ENCODE measurements at places on chromosomes 1 and 21.

- DNase-seq: no peak
Measured at GRCh38 chr21:21806711-21807597, 808.7 kb downstream of the NCAM2 start.

DNA sequence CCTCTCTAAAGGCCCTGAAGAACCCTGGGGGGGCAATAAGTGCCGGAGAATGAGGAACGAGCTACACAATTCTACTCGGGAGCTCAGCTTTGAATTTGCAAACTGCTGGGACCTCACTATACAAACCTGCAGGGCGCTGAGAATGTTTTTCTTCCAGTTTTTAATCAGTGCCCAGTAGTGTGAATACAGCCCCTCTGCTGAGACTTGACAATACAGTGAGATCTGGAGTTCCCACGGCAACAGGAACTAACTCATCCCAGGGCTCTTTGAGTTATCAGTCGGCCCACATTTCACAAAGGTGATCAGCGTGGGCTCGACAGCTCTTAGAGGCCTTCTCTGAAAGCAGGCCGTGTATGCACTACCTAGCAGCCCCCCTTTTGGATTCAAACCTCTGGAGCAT, 41.7 kb downstream of the TMEM53 start:
- no peak for DNase-seq

- no peak for DNase-seq
Measured at GRCh38 chr1:115073298-115074087, 15.8 kb downstream of the TSPAN2 start.

DNA sequence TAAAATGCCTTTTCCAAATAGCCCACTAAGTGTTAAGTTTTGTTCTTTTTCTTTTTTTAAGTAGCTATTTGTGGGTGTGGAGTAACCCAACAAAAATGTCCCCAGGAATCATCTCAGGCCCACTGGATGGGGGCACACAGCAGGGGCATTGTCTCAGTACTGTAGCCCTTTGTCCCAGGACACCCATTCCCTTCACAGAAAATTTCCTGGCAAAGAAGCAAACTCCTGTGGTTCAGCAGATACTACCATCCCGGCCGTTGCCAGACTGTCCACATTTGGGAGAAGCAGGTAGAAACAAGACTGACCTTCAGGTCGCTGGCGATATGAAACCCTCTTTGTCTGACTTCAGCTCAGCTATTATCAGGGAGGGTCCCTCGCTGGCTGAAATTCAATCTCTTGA, 23.7 kb upstream of the SRRM1 start:
- no peak for DNase-seq

- peak; percentile 62 for DNase-seq
Measured at GRCh38 chr1:116817582-116818064, 63.4 kb downstream of the CD2 start.

- DNase-seq: no peak
Measured at GRCh38 chr1:110544753-110545152, 25.8 kb upstream of the KCNA10 start.

GRCh38 chr21:44283948-44284347, 1.7 kb upstream of the AIRE start:
- DNase-seq: no peak

DNA sequence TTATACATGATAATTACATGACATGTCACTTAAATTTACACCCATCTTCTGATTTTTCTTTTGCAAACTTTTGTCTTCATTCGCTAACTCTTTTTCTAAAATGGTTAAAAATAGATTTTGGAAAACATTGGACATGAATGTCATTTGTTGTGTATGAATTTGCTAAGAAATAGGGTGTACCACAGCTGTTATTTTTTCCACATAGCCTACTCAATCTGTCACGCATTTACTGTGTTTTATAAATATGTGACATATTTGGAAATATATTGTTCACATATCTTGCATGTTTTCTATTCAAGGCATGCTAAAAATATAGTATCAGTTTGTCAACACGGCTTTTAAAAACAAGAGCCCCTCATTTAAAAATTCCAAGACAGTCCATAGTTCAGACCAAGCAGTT, 47.9 kb upstream of the TARBP1 start:
- no peak for DNase-seq

- no peak for DNase-seq
Measured at GRCh38 chr1:204684571-204685235, 835 bp downstream of the LRRN2 start.

DNA sequence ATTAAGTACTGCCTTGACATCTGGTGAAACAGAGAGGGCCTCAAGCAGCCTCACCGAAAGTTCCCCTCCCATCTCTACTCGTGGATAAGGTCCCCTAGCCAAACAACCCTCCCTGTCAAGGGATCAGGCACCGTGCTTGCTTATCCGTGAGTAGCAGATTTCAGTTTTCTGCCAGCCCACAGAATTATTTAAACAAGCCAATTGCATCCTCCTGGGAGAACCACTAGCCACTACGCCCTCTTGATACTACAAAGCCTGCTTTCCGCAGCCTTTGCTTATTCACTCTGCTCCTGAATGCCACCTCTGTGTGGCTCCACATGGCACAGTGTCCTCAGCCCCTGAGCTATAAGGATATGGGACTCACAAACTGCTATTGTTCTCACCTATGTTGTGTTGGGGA, 5.9 kb upstream of the TFF2 start:
- no peak for DNase-seq

DNA sequence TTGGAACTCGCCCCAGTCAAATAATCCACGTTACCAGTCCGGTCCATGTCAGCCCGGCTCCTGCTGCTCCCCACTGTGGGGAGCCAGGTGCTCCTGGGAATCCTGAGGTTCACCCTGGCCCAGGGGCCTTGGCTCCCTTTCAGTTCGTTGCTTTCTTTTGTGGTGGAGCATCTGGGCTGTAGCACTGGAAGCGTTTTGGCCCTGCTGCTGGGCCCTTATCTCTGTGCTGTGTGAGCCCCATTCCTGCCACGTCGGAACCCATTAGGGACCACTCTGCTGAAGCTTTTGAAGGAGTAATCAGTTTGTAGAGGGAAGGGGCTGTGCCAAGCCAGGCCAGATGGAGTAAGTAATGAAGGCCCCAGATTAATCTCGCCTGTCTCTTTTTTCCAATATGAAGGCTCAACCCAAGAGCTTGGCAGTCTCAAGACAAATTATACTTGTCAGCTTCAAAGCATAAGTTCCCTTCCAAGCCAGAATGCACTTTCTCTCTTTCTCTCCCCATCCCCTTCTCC, 82.3 kb downstream of the PGM1 start:
- DNase-seq: no peak

- no peak for DNase-seq
Measured at GRCh38 chr21:25298512-25299491, 308.5 kb downstream of the MRPL39 start.

DNA sequence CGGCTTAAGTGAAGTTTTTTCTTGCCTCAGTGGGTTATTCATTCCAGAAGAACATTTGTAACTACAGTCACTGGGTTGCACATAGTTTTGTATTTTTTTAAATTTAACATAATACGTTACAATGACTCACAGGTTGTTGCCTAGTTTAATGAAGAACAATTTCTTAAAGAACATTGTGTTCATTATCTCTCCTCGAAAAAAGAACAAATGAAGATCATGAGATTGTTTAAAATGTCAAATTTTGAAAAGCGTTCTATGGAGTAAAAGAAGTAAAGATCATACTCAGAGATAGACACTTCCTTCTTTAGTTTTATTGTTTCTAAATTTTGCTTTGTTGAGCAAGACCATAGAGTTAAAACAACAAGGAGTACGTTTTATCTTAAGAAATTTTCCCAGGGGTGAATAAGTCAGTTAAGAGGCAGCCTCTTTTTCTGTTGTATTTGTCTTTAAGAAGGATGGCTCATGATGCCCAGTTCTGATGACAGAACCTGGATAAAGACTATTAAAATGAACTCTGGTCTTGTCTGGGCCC, 10.5 kb upstream of the SLAMF1 start:
- no peak for DNase-seq

DNA sequence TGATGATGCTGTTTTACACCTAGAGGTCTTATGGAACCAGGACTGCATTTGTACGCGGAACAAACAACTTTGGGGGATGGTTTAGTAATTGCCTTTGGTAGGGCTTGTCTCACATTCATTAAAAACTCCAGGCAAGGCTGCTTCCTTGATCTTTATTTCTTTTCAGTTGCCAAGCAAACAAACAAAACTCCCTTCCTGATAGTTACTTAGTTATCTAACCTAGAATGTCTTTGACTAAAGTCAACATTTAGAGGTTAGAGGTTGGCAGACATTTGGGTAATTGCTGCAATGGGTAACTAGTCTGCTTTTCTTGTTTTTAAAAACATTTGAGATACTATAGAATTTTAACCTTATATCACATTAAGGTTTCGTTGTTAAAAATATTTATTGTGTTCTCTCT, 500.9 kb upstream of the PTBP2 start:
- no peak for DNase-seq

Data from activated naive CD8-positive, alpha-beta T cell treated with anti-CD3 and anti-CD28 coated beads, Interleukin-2, amount 50 U/mL, for 16 hours (primary cell).